ENCODE measurements at places on chromosomes 12 and 14. TPM values are rescaled to one million over a fixed set of nuclear protein-coding genes. Genes with fewer than 3 reads are reported as not detected.
A peak's percentile ranks its signal among the peaks of the same experiment; 100 is the strongest.

DNA sequence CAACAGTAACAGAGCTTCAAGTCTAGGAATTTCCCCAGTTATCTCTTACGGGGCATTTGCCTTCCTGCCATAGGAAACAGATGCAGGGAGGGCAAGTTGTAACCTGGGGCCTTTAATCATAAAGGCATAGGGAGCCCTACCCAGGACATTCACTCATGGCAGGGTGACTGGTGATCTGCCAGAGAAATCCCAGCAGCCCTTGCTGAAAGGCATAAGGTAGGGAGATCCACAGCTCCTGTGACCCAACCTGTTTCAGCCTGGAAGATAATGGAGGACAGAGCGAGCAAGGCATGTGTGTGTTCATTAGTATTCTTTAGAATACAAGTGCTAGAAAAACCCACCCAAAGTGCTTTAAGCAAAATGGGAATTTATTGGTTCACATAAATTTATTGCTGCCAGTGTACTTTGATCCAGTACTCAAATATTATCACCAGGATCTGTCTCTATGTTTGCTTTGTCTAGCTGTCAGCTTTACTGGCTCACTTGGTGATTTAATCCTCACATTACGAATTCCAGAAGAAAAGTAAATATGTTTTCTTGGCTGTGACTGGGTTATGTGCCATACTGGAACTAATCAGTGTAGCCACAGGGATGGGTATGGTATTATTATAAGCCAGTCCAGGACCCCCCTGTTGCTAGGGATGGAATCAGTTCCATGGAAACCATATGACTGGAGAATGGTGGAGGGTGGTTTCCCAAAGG is 21.1 kb upstream of the AKAP6 start:
- no peak for DNase-seq

The PAX9 gene
- total RNA-seq, result not detected

DNA sequence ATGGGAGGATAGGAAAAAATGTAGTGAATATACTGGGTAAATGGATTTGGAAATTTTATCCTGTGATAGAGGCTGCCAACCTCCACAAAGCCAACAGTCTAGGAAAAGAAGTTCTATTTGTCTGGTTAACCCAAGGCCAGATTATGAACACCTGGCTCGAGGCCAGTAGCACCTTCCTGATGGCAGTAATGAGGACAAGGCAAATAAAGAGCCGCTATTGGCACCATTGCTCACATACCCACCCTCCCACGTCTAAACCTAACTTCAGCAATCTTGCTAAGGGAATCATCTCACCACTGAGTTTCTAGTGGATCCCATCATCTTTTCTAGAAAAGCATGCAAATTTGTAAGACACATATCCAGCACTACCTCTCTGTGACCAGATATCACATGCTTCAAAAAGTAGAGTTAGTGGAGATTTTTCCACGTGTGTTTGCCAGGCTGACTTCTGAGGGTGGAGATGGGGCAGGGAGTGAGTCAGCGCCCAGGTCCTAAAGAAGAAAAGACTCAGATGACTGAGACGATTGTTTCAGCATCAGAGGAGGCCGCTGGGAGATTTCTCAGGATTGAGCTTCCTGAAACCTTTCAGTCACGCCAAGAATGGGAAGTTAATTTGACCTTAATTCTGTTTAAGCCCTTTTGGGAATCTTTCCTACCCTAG is 362.9 kb downstream of the EMP1 start:
- DNase-seq, result no peak

DNA sequence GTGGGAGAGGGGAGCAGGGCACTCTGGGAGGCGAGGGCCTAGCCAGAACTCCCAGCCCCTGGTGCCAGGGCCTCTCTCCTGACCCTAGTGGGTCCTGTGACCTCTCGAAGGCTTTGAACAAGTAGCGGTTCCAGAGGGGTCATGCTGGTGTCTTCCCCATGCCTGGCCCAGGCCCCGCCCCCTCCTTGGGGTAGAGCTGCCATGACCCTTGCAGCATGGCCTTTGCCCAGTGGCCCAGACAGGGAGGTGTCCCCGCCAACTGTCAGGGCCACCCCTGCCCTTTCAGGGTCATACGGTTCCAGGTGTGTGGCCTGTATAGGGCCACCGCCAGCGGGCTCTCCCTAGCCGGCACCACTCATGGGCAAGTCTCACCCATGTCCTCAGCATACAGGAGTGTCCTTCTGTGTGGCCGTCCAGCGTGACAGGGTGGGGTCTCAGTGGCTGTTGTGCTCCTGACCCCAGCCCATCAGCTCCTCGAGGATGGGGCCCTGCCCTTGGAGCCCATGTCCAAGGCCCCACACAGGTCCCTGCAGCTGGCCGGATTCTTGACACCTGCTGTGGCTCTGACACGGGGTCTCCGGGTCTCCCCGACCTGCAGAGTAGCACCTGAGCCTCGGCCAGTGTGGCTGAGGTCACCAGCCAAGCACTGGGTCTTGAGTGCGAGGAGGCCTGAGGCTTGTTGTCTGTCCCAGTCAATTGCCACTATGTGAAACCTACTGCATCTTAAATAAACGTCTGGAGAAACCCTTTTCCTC is 34.6 kb downstream of the PACS2 start:
- no peak for DNase-seq

The TROAP gene
- total RNA-seq, result 80.4 TPM

- DNase-seq, result no peak
Measured at GRCh38 chr12:69056743-69057515, 124.0 kb upstream of the CPM start.

The KRT82 gene
- not detected for total RNA-seq

DNA sequence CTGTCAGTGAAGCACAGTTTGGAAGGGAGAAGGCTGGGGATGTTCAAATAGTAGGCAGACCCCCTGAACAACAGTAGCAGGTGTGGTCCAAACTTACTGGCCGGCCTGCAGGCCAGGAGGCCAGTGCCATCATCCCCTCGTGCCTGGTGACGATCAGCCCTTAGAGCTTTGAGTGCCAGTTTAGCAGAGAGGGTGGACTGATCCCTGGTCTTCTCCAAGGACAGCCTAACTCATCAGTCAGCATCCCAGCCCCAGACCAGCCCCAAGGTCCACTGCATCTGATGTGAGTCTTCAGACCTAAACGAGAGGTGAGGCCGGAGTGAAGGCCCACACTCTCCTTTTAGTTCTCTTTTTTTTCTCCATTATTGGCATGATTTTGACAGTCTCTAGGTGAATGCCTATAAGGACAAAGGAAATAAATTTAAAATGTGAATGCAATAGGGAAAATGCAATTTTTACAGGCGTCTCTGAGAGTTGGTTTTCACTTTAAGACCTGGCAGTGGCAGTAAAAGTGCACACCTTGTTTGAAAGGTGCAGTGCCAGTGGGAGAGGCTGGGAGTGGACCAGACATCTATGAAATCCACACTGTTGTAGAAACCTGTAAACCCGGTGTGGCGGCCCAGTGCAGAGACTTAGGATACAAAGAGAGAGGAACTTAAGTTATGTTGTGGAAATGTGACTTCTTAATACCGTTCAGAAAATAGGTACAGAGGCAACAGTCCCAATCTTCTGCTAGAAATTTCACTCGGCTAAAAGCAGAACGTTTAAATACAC is 311.2 kb downstream of the CACNA1C start:
- no peak for DNase-seq

The BBOF1 gene
- total RNA-seq, result 1.2 TPM

The B4GALNT1 gene
- 0.80 TPM for total RNA-seq

GRCh38 chr12:2692080-2692479 is 102.7 kb upstream of the FKBP4 start:
- DNase-seq, result peak; percentile 58

DNA sequence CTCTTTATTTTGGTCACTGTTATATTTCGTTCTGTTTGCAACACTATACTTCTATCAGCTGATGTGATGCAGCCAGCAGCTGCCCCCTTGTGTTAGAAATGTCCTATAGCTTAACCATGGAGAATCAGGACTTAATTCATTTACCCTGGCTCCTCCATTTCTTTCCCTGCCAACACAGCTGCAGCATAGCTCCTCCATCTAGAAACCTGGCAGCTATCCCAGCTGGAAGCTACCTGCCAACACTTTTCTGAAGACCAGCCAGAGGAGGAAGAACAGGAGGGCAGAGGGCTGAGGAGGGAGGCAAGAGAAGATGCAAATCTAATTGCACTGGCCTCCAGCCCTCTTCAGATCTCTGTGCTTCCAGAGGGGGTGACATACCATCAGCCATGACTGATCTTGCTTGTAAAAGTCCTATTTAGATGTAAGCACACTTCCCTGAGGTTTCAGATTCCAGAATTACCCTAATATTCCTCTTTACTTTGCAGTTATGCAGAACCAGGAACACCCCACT is 156.8 kb upstream of the TMEM260 start:
- no peak for DNase-seq

GRCh38 chr14:38868399-38869290 is 234.4 kb downstream of the SEC23A start:
- DNase-seq, result no peak

DNA sequence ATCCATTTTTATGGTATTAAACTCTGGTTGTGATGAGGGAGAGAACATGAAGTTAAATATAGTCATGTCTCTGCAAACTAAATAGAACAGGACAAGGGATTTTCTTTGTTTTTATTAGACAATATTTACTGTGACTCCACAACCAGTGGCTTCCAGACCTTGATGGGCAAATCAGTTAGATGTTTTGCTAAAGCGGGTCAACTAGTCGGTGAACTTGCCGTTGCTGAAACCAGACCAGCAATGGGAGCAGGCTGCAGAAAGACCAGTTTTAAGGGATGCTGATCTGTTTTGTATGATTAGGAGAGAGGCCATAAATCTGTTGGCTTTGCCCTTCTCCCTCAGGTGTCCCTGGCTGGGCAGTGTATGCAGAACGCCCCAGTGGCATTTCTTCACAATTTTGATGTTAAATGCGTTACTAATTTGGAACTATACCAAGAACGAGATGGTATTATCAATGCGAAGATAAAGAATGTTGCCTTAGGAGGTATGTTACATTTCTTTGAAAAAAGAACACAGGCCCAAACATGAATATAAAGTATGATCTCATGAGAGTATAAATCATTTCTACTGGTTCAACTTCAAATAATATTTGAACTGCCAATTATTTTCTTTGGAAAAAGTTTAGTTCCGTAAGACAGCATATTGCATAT is 19.4 kb downstream of the TCTN2 start:
- no peak for DNase-seq

GRCh38 chr14:44804391-44804790 is 157.4 kb downstream of the KLHL28 start:
- no peak for DNase-seq

DNA sequence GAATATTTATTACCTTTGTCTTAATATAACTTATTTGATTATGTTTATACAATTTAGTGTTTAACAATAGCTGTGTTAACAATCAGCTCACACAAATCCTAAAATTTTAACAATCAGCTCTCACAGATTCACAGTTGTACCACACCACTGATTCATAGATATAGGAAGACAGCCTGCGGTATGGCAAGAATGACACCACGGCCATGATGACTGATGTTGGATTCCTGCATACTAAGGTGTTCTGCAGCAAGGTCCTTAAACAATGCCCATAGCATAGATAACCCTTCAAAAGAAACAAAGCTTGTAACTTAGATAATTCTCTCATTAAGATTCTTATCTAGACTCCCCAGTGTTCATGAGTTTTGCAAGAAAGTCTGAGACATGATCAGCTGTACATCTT is 3.9 kb upstream of the PYROXD1 start:
- DNase-seq, result no peak

DNA sequence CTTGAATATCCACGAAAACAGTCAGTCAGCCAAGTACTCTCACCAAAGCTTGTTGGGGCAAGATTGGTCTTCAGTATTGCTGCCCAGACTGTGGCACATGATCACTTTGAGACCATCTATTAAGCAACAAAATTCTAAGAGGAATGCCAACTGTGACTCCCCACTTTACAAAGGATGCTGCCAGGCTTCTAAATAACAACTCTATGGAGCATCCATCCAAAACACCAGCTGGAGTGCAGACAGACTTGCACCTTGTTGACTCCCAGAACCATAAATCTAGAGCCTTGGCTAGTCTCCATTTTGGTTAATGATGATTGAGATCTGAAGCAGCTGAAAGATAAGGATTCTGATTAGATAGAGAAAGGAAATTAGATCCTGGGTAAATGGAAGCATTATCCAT is 132.8 kb downstream of the DIO2 start:
- no peak for DNase-seq

DNA sequence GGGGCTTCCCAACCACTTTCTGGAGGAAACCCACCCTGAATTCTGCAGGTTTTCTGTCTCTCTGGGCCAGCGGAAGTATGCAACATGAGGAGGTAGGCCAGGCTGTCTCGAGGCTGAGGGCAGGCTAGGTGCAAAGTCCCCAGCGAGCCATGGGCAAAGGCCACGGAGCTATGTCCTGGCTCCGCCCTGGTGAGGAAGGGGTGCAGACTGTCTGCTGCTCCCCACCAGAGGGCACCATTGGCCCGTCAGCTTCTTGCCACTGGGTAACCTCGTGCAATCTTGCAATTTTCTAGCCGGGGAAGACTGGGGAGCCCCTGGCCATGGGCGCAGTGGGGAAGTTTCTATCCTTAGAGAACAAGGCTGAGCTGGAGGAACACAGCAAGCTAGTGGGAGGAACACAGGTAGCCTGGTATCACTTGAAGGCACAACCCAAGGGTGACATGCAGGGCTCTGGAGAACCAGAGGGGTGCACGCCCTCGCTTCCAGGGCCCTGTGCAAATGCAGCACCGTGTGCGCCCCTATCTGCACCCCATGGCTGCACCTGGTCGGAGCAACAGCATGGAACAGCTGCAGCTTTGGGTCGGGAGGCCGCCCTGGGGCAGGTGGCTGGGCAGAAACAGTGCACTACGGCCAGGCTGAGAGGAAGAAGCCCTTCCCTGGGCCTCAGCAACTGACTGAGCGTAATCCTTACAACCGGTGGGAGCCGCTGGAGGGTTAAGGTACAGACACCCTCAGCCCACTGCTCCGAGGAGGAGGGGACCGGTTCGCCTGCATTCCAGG is 27.6 kb upstream of the RPLP0 start:
- DNase-seq, result peak; percentile 89

- no peak for DNase-seq
Measured at GRCh38 chr12:79624378-79624777, 66.4 kb downstream of the PAWR start.

DNA sequence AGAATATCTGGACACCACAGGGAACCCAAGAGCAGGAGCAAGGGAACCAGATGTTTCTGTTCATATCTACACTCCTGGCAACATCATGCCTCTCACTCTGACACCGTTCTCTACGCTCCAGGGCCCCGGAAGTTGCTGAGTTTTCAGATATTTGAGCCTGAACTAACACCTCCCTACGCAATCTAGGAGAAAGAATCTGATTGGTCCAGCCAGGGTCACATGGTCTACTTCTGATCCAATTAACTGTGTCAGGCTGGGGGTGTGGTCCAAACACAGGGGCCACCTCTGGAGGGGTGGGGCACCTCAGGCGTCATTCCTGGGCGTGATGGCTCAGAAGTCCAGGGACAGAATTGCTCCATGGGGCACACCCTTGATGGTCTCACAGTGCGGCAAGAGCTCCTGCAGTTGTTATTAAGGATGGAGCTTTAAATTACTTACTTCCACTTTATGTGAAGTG is 165.5 kb downstream of the PTPN11 start:
- no peak for DNase-seq

GRCh38 chr12:89345830-89346740 is 6.2 kb downstream of the DUSP6 start:
- DNase-seq, result peak; percentile 34

DNA sequence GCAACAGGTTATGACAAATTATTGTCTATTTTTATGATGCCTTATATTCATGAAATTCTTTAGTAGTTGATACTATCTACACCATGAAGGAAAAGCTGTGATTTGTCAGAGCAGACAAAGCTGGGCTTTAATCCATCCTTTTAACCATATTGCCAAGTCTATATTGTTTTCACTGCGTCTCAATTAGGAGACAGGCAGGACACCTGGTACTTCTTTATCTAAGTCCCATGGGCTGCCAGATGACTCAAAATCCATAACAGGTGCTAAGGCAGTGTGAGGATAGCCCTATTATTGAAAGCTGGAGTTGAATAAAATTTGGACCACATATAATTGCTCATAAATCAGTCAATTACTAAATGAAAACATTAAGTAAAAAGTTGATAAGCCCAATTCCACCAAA is 22.6 kb downstream of the INSM2 start:
- DNase-seq, result no peak
